ENCODE measurements at places on chromosomes 12 and 14.

DNA sequence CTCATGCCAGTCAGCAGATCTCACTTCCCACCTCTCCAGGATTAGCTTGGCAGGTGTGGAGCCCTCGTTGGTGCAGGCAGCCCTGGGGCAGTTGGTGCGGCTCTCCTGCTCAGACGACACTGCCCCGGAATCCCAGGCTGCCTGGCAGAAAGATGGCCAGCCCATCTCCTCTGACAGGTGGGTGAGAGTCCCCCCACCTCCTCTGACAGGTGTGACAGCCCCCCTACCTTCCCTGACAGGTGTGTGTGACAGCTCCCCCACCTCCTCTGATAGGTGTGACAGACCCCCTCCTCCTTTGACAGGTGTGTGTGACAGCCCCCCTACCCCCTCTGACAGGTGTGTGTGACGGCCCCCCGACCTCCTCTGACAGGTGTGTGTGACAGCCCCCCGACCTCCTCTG is 26.3 kb downstream of the PAPLN start:
- no peak for DNase-seq

DNA sequence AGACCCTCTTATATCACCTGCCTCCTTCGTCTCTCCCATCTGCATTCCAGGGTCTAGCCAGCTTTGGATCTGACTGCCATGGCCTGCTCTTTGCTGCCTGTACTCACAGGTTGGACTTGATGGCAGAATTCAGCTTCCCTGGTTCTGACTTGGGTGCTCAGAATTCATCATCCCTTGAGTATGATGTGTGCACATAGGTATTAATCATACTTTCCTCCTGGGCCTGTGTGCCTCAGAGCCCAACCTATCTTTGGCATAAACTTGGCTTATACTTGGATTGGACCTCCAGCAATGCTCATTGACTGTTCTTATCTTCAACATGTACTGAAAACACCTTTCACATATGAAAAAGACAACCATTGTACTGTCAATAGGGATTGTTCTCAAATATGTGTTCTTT is 70.7 kb upstream of the LMNTD1 start:
- peak; percentile 34 for DNase-seq

DNA sequence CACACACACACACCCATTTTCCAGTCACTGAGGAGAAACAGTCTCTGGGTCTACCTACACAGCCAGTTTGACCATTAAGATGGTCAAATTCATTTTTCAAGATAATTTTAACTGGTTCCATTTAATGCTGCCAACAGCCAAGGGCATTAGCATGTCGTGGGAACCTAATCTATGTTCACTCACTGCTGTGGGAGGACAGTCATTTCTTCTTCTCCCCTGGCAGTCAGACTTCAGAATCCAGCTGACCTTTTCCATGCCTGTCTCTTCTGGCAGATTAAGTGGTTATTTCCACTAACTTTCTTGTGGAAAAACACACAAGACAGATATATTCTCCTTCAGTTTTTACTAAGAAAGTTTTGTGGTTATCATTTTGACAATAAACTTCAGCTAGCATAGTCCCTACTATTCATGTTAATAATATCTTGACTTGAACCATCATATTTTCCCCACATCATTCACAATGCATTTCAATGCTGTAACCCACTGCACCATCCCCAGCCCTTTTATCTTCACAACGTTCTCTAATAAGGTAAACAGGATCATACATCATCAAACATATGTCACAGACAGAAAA is 82.2 kb downstream of the DAD1 start:
- DNase-seq = no peak

GRCh38 chr12:103475073-103475472 is 20.7 kb downstream of the C12orf42 start:
- DNase-seq = no peak

DNA sequence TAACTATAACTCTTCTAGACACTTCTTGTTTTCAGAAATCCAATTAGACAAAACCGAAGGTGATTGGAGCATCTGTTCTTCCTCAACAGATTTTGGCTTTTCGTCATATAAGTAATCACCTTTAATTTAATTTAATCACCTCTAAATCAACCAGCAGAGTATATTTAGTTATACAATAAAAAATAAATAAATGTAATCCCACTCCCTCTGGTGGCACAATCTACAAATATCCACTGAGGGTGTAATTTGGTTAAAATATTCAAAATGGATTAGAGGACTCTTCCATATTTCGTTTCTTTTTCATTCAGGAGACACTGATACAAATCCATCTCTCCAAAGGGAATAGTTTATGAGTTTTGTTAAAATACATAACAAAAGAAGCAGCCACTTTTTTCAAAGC is 18.3 kb upstream of the SLC35F4 start:
- DNase-seq = peak; percentile 30

- no peak for DNase-seq
Measured at GRCh38 chr12:25423355-25424050, 129.6 kb downstream of the LMNTD1 start.

- no peak for DNase-seq
Measured at GRCh38 chr12:93710574-93710926, 33.4 kb downstream of the CRADD start.

- no peak for DNase-seq
Measured at GRCh38 chr14:91379579-91379932, 38.1 kb downstream of the CCDC88C start.

- no peak for DNase-seq
Measured at GRCh38 chr12:126286203-126286602, 1221.0 kb downstream of the AACS start.

GRCh38 chr14:35883677-35884293 is 57.6 kb downstream of the BRMS1L start:
- peak; percentile 35 for DNase-seq

GRCh38 chr14:91396013-91396660 is 21.5 kb downstream of the CCDC88C start:
- no peak for DNase-seq

- DNase-seq = peak; percentile 90
Measured at GRCh38 chr12:6925540-6926279, 2.0 kb upstream of the ATN1 start.

- DNase-seq = peak; percentile 54
Measured at GRCh38 chr12:62210422-62210821, 49.8 kb upstream of the USP15 start.

DNA sequence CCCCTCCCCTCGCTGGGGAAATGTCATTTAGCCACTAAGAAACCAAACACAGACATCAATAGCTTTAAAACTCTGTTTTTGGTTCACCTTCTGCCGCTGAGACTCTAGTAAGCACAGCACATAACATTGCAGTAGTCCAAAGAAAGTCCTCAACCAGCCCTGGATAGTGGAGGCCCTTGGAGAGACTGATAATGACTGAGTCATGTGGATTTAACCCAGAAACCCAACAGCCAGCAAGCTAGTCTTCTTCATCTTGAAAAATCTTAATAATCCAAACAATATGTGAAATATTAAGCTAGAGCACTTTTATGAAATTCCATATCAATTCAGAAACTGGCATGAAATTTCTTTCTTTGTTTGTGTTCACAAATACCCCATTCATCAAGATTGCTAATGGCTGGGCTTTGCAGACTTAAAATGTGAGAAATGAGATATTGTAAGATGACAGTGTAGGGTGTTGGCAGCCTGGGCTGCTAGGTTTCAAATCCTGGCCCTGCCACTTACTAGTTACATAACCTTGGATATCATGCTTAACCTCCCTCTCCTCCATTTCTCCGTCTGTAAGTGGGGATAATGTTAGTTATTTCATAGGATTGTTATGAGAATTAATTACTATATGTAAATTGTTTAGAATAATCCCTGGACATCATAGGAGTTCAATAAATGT is 40.1 kb downstream of the RERG start:
- DNase-seq = no peak

DNA sequence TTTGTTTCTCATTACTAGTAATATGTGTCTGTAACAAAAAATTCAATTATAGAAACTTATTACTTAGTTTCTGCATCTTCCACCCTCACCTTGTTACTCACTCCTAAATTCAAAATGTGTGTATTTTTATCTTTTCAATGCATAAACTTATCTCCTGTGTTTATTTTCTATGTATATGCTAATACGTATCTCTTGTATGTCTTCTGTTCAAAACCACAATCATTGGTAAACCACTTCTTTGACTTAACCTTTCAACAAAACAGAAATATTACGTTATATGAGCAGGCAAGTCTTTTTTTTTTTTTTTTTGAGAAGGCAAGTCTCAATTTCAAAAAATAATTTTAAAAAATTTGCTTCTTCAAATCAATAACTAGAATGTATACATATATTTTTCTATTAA is 39.2 kb upstream of the RPH3A start:
- no peak for DNase-seq

- no peak for DNase-seq
Measured at GRCh38 chr12:121911824-121912585, 6.4 kb upstream of the CFAP251 start.

DNA sequence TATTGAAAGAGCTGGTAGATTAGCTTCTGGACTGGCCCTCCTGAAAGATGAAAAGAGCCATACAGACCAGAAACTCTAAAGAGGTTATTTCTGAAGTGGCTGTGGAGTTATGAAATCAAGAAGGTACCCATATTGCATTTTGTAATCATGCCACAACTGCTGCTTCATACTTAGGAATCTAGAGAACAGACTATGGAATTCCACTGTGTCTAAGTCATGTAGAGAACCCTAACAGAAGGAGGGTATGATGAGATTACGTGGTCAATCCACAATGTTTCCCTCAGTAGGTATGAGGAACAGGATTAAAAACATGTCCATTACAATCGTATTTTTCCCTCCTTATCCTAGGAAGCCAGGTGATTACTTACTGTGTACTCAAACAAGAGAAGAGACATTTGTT is 708.8 kb downstream of the RERGL start:
- DNase-seq = no peak

- peak; percentile 45 for DNase-seq
Measured at GRCh38 chr12:102169922-102170621, 27.6 kb downstream of the PMCH start.

- DNase-seq = no peak
Measured at GRCh38 chr14:88505621-88506020, 49.2 kb downstream of the PTPN21 start.

- peak; percentile 83 for DNase-seq
Measured at GRCh38 chr14:42884100-42884499, 1277.4 kb downstream of the LRFN5 start.

- DNase-seq = peak; percentile 11
Measured at GRCh38 chr12:70691018-70691672, 53.9 kb upstream of the PTPRB start.

GRCh38 chr14:80543211-80543610 is 331.9 kb upstream of the DIO2 start:
- DNase-seq = no peak

- DNase-seq = peak; percentile 31
Measured at GRCh38 chr12:43676183-43676813, 82.3 kb downstream of the PUS7L start.

DNA sequence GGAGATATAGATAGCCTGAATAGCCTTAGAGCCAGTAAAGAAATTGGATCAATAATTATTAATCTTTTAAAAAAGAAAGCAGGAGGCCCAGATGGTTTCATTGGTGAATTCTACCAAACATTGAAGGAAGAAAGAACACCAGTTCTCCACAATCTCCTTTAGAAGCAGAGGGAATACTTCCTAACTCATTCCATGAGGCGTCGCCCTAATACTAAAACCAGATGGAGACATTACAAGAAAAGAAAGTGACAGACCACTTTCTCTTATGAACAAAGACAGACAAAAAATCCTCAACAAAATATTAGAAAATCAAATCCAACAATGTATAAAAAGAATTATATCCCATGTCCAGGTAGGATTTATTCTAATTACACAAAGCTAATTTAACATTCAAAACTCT is 362.6 kb downstream of the BCAT1 start:
- DNase-seq = no peak

GRCh38 chr14:55073856-55074255 is 22.4 kb downstream of the MAPK1IP1L start:
- peak; percentile 56 for DNase-seq

- no peak for DNase-seq
Measured at GRCh38 chr14:91679273-91679672, 52.6 kb downstream of the CATSPERB start.

DNA sequence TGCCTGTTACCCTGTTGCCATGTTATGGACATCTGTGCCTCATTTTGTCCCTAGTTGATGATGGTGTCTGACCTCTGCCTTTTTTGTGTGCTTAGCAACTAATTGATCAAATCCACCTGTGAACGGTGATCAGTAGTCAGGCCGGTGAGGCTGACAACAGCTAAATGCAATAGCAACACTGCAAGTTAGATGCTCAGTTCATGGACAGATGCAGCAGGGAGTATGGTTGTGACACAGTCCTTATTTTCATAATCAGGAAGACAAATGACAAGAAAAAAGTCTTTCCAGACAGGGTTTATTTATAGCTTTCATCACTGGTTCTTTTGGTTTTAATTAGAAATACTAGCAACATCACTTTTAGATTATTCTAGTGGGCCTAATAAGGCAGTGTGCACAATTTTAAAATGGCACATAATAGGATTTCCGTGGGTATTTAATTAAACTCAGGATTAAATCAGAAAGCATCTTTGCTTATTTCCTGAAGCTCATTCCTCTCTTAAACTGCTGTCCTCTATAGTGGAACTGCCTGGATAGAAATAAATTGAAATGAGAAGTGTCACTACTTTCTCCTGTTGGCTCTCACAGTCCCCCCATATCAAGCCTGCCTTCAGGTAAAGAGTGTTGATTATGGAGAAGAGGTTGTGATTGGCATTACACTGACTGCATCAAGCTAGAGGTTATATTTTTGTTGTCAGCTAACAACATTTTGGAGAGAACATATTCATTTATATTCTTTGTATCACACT is 281.1 kb upstream of the NAV3 start:
- DNase-seq = no peak

- DNase-seq = no peak
Measured at GRCh38 chr14:94396628-94397225, 8.3 kb upstream of the SERPINA1 start.

- no peak for DNase-seq
Measured at GRCh38 chr12:82804601-82805000, 117.9 kb downstream of the TMTC2 start.

DNA sequence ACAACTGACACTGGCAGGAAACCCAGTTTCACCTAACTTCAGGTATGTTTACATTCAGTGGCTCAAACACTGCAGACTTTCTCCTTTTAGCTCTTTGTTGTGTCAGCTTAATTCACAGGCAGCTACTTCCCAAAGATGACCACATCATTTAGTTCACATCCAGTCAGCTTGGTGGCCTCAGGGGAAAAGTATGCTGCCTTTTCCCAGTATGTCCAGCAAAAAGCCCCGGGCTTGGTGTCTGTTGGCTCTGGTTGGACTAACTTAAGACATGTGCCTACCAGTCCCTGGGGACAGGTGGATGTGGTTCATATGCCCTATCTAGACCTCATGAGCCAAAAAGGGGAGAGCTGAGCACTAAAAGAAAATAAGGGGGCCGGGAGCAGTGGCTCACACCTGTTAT is 56.4 kb downstream of the GOLGA5 start:
- peak; percentile 30 for DNase-seq

DNA sequence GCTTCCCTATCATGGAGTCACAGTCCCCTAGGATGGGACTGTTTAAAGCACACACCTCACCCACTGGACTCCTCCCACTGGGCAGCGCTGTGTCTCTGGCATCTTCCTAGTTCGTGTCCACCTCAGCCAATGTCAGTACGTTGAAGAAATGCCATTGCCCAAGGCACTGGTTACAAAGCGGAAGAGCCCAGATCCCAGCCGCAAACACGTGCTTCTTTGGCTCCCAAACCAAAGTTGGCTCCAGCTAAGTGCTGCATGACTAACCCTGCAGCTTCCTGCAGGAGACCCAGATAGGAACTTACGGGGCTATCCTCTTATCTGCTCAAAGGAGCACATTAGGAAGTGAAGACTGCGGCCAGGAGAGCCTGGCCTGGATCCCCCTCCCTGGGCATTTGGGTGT is 9.3 kb downstream of the SYNE3 start:
- DNase-seq = peak; percentile 97

Measured in fibroblast of mammary gland (primary cell).